ENCODE measurements at places on chromosomes 12 and 14. TPM values are rescaled to one million over a fixed set of nuclear protein-coding genes. Genes with fewer than 3 reads are reported as not detected.

KRT77 gene
- total RNA-seq, result not detected

LMNTD1 gene
- not detected for total RNA-seq

MIA2 gene
- total RNA-seq, result 15.1 TPM

STAB2 gene
- total RNA-seq, result 7.2 TPM

GPRC5A gene
- total RNA-seq, result 0.60 TPM

NRXN3 gene
- total RNA-seq, result not detected

COA8 gene
- total RNA-seq, result 26.1 TPM

TAC3 gene
- not detected for total RNA-seq

CEBPE gene
- not detected for total RNA-seq

KLRB1 gene
- total RNA-seq, result not detected

CLMN gene
- 0.43 TPM for total RNA-seq

AGAP2 gene
- total RNA-seq, result 0.22 TPM

ABCD2 gene
- not detected for total RNA-seq

MRPL51 gene
- total RNA-seq, result 124 TPM
